Stimulated activated CD8-positive, alpha-beta memory T cell treated with anti-CD3 and anti-CD28 coated beads, Interleukin-4, amount 100 ng/mL, for 48 hours (primary cell): ENCODE measurements at places on chromosomes 1 and 21.

- DNase-seq, result no peak
Measured at GRCh38 chr1:228438266-228438665, 21.6 kb upstream of the TRIM17 start.

DNA sequence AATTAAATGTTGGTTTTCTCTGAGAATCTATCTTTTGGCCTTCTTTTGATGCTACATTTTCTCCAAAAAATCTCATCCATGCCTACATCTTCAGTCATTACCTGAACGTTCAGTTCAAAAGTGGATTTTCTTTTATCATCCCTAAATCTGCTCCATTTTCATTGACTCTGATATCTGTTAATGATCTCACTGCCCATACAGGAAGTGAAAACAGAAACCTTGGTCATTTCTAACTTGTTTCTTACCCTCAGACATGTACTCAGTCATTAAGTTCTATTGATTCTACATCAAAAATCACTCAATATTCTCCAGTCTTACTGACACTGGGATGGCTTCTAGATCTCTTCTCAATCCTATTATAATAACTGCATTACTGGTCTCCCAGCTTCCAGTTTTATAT lies 22.7 kb downstream of the PRKACB start:
- DNase-seq, result no peak

GRCh38 chr1:40462956-40463590 lies 12.8 kb downstream of the ZFP69B start:
- no peak for DNase-seq

DNA sequence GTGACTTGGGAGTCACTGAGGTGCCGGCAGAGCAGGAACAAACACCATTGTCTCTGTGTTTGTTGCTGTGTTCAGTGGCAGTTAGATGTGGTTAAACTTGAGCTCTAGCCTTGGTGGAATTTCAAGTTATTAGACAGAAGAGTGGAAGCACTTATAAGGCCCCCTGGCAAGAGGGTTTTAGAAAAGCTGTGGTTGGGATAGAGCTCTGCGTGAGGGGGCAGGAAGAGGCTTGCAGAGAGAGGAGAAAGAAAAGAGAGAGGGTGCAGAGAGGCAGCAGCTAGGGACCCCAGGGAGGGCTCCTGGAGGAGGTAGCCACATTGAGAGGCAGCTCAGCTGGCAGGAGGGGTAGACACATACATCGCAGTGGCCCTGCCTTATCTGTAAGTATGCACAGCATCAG lies 128.2 kb downstream of the GALNT2 start:
- no peak for DNase-seq

- DNase-seq, result no peak
Measured at GRCh38 chr1:203323587-203323986, 18.3 kb downstream of the BTG2 start.

GRCh38 chr1:15005116-15005515 lies 148.4 kb upstream of the TMEM51 start:
- DNase-seq, result no peak

DNA sequence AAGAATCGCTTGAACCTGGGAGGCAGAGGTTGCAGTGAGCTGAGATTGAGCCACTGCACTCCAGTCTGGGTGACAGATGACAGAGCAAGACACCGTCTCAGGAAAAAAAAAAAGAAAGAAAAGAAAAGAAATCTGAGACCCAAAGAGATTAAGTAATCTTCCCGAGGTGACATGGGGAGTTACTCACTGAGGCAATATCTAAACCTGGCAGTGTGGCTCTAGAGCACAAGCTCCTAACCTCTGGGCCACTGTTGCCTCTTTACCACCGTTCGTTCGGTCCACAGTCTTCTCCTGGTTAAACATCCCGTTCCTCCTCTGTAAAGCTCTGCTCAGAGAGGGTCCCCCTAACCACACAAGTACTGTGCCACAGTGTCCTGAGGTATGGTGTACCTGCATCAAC lies 1.5 kb downstream of the HMGCL start:
- DNase-seq, result no peak

GRCh38 chr1:220407191-220407590 lies 120.7 kb upstream of the MARK1 start:
- DNase-seq, result no peak

DNA sequence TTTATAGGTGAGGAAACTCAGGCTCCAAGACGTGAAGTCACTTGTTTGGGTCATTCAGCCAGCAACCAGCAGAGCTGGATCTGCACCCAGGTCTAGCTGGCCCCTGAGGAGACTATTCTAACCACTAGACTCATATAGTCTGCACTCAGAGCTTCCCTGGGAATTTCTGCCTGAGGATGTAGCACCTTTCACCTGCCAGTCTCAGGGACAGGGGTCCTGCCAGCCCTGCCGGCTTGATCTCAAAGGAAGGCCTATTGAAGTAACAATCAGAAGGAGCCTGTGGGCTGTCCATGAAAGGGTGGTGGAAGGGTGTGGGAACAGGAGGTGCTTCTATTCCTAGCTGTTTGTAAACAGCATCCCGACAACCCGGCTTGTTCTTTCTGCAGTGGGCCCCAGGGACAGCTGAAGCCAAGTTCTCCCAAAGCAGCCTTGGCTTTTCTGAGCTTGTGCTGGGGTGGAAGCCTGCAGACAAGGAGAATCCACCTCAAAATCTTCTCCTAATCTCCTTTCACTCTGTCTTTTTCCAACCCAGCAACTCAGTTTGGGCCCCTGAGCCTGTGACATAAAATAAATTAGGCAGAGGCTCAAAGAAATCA lies 7.8 kb downstream of the LMOD1 start:
- no peak for DNase-seq

- no peak for DNase-seq
Measured at GRCh38 chr1:183126000-183126366, 60.1 kb upstream of the LAMC2 start.

DNA sequence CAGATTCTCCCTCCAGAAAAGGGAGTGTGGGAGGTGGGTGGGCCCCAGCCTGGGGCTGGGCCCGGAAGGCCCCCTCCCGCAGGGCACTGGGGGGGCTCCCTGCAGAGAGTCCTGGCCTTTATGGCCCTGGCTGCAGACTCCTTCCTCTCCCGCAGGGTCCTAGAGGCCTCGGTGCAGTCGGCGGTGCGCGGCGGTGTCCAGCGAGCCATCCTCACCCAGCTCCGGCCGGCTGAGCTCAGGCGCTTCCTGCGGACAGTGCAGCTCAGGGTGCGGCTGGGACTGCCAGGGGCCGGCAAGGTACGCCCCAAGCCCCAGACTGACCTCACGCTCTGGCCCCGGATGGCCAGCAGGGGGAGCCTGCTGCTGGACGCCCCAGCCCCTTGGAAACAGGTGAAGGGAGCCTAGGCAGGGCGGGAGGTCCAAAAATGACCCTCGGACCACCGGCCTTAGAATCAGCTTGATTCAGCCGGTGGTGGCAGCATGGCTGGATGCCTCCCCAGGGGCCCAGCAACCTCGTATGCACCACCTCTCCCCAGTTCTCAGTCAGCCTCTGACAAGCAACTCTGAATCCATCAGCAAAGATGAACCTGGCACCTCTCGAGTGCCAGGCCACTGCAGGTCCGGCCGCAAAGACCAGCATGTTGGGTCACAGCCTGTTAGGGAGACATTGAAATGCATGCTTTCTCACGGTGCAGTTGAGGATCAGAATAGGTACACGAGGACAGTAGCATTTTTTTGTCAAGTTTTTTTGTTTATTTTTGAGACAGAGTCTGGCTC lies 20.6 kb downstream of the MTHFR start:
- DNase-seq, result peak; percentile 69

GRCh38 chr1:80241566-80241965 lies 1235.0 kb upstream of the ADGRL4 start:
- no peak for DNase-seq

- DNase-seq, result no peak
Measured at GRCh38 chr1:108532730-108533129, 27.2 kb upstream of the EEIG2 start.

- no peak for DNase-seq
Measured at GRCh38 chr1:13667691-13668090, 32.3 kb upstream of the PRDM2 start.

- DNase-seq, result no peak
Measured at GRCh38 chr1:16145662-16146278, 10.1 kb downstream of the EPHA2 start.

DNA sequence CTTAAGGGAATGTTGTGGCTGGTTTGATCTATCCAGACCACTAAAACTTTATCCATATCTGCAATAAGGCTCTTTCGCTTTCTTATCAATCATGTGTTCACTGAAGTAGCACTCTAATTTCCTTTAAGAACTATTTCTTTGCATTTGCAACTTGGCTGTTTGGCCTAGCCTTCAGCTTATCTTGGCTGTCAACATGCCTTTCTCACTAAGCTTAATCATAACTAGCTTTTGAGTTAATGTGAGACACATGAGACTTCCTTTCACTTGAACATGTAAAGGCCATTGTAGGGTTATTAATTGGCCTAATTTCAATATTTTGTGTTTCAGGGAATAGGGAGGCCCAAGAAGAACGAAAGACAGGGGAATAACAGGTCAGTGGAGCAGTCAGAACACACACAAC lies 124.7 kb downstream of the TNFSF18 start:
- no peak for DNase-seq

DNA sequence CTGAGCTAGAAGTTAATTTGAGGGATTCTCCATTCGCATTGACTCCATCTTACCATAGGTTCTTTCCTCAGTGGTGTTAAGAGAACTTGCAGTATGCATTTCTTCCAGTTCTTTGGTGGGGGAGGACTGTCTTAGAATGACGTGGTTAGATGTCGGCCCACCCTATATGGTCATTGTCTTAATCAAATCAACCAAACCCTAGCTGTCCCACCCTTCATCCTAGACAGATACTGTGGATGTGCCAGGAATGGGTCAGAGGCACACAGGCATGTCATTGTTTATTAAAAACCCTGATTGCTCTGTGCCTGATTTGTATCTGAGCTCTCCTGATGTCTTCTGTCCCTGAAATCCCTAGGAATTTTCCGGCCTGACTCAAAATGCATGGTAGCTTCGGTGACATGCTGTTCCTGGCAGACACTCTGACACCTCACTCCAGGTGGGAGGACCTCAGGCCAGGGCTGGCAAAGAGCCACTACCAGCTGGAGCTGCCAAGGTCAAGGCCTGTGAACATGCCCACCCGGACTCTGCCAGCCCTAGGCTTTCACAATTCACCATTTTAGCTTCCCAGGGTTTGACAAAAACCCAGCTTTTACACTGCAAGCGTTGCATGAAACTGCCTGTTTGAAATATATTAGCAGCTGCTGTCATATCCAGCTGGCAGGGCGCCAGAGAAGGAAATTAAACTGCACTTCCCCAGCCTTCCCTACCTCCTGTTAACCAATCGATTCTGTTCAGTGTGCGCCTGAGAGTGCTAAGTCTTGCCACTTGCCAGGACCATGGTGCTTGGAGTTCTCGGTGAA lies 134.0 kb downstream of the FAM78B start:
- no peak for DNase-seq

DNA sequence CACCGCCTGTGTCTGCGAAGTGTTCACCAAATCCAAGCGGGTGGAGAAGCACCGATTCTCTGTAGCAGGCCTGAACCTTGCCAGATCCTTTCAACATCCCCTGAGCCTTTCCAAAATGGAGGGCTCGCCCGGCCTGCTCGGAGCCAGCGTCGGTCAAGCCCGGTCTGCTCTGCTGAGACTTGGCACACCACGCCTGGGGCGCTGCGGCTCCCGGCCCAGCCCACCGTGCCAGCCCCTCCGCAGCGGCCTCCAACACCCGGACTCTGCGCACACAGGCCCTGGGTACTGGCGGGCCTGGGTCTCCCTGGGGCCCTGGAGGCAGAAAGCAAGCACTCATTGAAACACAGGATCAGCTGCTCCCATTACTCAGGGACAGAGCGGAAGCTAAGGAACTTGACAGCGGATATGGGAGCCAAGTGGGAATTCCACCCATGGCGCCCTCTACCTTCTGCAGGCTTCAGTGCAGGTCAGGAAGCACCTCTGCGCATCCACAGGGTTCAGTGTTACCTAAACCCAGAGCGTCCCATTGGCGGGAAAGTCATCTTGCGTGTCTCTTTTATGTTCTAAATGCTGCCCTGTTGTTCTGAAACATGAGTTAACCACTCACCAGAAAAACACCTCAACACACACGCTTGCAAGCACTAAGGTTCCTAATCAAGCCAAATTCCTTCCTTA lies 159.9 kb downstream of the ZBTB18 start:
- no peak for DNase-seq

DNA sequence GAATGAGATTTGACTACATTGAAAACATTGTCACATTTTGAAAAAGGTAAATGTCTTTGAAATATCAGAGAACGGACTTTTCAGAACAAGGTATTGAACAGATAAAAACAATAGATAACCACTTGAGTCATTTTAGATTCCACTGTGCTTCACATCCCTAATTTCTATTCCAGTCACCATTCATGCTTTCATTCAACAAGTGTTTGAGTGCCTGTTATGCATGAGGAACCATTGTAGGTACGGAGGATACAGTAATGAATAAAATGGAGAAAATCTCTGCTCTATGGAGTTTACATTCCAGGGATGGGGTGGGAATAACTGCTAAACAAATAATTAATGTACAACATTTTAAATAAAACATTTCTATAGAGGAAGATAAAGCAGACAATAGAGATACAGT lies 26.3 kb downstream of the ZMYM4 start:
- DNase-seq, result no peak

DNA sequence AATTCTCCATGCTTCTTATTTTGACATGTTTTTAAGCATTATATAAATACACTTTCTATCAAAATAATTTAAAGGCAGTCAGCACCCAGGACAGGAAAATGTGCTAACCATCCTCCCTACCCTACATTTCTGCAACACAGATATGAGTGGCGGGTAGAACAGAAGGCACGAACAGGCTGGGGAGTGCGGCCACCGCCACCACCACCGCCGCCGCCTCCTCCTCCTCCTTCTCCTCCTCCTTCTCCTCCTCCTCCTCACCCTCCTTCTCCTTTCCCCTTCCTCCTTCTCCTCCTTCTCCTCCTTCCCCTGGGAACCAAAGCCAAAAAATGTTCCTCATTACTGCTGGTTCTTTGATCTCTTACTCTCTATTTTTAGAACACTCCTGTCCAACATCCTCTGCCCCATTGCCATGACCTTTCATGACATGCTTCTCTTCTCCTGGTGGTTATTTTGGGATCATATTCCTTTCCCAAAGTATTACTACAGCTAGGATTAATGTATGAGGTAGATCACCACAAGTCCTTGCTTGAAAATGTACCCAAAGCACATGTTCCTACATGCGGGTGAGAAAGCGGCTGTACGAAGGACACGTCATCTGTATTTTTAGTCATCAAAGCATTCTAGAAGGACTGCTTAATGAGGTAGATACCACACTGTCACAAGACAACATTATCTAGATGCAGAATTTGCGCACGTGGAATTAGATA lies 24.5 kb upstream of the CCN1 start:
- DNase-seq, result no peak

DNA sequence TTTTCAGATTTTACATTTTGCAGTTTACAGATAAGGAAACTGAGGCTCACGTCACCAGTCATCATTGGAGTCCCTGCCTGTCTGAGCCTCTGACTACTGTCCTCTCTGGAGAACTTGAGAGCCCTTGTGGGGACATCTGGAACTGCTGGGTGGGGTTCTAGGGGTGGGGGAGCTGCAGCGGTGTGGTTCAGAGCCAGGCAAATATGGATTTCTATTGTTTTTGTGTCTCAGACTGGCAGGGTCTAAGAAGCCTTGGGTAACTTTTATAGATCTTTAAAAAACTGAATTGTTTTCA lies 46.9 kb downstream of the IER5 start:
- DNase-seq, result no peak

- DNase-seq, result no peak
Measured at GRCh38 chr1:34126486-34126885, 38.5 kb downstream of the CSMD2 start.

- no peak for DNase-seq
Measured at GRCh38 chr21:45916011-45916840, 65.3 kb upstream of the COL6A1 start.
